ENCODE measurements at places on chromosomes 2 and 18.

DNA sequence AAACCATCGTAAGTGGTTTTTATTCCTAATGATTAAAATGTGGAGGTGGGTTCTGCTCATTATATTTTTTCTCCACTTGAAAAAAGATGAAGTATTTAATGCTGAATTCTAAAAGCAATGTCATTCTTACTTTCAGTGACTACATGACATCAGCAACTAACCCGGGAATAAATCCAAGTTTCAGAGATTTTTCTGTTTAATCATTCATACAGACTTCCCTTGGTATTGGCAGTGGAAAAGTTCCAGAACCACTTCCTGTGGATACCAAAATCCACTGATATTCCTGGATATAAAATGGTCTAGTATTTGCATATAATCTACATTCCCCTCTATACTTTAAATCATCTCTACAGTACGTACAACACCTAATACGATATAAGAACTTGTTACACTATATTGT, 128.6 kb downstream of the ZNF532 start:
- DNase-seq, result no peak

- no peak for DNase-seq
Measured at GRCh38 chr2:163662141-163662780, 73.5 kb downstream of the FIGN start.

DNA sequence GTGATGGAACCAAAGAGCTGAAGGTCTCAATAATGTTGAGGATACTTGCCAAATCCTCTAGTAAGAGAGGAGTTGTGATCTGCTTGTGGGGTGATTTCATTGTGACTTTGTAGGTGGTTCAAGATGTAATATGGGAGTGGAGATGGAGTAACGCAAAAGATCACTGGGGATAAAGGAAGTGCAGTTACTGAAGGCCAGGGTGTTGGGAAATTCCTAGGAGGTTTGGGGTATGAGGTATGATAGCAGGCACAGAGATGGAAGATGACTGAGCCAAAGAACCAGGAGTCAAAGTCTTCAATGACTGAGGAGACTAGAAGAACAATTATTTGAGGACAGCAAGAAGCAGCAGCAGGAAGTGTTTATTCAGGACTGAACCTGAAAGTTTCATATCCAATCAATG, 222.6 kb downstream of the NCKAP5 start:
- no peak for DNase-seq

DNA sequence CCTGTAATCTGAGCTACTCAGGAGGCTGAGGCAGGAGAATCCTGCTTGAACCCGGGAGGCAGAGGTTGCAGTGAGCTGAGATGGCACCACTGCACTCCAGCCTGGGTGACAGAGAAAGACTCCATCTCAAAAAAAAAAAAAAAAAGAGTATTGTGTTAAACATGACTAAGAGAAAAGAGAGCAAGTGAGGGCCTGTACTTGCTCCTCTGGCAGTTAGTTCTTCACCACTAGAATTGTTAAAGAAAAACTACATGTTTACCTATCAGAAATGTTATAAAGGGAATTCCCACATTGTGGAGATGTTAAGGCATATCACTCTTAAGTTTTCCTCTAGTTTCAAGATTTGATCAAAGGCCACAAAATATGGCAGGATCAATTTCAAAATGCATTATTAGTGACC, 75.4 kb upstream of the LRATD1 start:
- DNase-seq, result no peak

GRCh38 chr2:46644690-46645385, 165.5 kb downstream of the TMEM247 start:
- DNase-seq, result no peak

GRCh38 chr2:215171151-215171550, 32.7 kb upstream of the ABCA12 start:
- DNase-seq, result no peak

GRCh38 chr2:239216614-239217273, 184.1 kb downstream of the HDAC4 start:
- DNase-seq, result no peak

GRCh38 chr2:233179848-233180366, 71.6 kb upstream of the ATG16L1 start:
- DNase-seq, result peak; percentile 57

- DNase-seq, result no peak
Measured at GRCh38 chr2:157427003-157427921, 16.6 kb downstream of the CYTIP start.

DNA sequence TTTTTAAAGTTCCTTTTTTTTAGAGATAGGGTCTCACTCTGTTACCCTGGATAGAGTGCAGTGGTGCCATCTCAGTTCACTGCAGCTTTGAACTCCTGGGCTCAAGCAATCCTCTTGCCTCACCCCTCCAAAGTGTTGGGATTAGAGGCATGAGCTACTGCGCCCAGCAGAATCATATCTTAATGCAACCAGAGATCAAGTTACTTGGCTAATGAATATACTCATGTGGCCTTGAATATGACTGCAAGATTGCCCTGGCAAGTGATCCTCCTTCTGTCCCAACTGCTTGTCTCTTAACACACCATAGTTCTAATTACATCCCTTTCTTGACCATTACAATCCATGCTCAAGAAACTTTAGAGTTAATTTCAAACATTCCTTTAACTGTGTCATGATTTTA, 133.5 kb downstream of the SRBD1 start:
- DNase-seq, result no peak

DNA sequence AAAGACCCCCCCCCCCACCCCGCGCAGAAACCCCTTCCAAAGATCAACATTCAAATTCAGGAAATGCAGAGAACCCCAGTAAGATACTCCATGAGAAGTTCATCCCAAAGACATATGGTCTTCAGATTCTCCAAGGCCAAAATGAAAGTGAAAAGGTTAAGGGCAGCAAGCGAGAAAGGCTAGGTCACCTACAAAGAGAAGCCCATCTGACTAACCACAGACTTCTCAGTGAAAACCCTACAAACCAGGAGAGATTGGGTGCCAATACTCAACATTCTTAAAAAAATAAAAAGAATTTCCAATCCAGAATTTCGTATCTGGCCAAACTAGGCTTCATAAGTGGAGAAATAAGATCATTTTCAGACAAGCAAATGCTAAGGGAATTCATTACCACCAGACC, 175.2 kb downstream of the RND3 start:
- no peak for DNase-seq

DNA sequence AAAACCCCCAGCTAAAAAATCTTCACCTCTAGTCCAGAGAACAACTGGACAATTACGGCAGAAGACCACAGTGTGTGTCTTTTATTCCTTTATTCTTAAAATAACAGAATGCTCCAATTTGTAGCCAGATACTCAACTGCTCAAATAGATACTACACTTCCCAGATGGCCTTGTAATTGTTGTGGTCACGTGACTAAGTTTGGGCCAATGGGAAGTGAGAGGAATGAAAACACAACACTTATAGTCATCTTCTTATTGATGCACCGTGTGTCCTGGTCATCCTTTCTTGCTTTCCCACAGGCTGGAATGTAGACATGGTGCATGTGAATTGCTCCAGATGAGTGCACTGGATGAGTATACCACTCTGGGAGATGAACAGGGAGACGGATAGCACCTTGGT, 145.1 kb downstream of the CDC42EP3 start:
- no peak for DNase-seq

- DNase-seq, result no peak
Measured at GRCh38 chr2:9141091-9141667, 65.4 kb upstream of the ASAP2 start.

DNA sequence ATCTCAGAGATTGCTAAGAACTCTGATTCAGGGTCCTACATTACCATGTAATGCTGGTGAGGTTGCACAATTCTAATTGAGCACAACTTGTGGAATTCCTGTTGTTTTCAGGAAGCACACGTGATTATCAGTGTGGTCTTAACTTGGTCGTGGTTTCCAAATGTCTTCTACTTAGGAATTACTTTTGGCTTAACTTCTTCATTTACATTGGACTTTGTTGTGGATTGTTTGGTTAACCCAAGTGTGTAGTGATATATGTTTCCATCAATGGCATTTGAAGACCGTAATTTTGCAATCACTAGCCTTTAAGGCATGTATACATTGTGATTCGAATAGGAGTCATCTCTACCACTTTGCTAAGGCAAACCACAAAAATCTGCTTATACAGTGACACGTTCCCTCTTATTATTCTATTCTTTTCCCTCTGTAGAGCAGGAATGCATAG, 373.3 kb downstream of the IRS1 start:
- no peak for DNase-seq

DNA sequence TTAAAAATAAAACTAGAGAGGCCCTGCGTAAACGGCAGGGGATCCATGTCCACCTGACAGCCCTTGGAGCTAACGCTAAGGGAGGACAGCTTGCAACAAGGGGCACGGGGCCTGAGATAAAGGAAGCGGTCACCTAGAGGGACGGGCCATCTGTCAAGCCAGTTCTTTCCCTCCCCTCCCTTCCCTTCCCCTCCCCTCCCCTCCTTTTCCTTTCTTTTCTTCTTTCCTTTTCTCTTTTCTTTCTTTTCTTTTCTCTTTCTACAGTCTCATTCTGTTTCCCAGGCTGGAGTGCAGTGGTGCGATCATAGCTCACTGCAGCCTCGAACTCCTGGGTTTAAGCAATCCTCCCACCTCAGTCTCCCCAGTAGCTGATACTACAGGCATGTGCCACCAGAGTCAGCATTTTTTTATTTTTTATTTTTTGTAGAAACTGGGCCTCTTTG, 34.5 kb upstream of the CTAGE1 start:
- no peak for DNase-seq

DNA sequence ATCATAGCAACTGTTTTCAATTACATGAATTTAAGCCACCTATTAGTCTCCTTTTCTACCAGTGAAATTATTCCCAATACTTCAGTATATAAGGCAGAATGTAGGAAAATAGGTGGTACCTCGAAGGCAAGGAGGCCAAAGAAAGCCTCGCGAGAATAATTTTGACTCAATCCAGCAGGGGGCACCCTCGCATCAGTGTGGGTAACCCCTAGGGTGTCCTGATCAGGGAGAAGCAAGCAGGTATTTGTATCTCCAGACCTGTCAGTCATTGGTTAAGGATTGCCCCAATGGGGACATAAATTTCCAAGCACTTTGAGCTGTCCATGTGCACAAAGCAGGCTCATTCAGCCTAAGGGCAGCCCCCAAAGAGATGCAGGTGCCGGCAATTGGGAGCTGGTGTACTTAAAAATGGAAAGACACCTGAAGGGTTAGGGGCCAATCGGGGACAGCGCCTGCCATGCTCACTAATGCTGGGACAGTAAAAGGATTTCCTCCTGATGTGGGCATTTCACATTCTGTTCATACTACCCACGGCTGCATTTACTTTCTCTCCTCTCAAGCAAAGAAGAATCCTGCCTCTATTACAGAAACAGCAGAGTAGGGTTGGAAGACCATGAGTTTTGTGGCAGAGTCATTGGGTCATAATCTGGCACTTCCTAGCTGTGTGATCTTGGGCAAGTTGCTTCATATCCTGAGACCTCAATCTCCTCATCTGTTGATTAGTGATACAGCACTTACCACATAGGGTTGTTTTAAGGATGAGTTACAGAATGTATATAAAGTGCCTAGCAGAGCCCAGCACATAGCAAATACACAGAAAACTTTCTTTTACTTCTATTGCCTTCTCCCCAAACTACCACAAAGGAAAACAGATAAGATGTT, 136.1 kb downstream of the ICOS start:
- DNase-seq, result no peak

DNA sequence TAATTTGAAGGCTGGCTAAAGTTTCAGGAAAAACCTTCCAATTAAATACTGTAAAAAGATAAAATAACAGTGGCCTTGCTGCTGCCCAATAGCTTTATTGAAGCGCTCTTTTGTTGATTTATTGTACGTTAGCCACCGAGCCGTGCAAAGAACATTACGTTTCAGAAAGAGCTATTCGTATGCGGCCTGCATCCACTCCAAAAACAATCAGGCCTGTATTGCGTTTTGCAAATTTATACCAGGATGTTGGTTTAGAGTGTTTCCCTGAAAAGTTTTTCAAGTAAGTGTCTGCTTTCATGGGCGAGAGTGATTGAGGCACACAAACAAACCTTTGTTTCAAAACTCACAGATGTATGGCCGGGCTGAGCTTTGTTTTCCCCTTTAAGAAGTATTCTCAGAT, 257.2 kb upstream of the SALL3 start:
- DNase-seq, result no peak

- no peak for DNase-seq
Measured at GRCh38 chr2:236903978-236904377, 181.7 kb upstream of the COPS8 start.

- no peak for DNase-seq
Measured at GRCh38 chr2:65438137-65438899, 5.9 kb upstream of the SPRED2 start.

DNA sequence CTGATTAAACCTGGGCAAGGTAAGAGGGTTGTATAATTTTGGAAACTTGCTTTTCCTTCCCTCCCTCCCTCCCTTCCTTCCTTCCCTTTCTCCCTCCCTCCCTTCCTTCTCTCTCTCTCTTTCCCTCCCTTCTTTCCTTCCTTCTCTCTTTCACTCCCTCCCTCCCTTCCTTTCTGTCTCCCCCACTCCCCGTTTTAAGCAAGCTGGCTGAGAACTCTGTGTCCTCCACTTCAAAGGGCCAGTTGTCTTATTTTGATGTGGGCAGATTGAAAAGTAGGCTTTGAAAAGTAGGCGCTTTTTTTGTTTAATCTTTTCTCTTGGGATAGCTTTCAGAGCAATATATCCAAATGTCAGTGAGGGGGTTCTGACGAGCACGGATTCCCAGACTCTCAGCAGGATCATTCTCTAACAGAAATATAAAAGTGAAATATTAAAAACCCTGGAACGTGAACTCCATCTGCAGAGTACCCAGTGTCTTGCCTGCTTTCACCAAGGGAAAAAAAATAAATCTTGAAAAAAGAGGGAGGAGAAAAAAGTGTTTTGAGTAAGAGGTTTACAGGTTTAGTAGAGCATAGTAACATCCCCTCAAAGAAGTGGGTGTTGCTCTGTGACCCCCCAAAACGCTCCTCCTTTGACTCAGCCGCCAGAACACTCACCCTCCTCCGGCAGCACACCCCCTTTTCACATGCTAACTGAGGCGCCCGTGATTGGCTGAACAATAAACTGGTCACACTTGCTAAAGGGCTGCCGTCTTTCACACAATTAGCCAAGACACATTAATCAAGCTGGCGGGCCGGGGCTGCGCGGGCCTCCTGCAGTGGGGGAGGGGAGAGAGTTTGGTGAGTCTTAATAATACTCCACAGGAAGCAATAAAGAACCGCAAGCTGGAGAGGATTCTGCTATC, 52.2 kb downstream of the CDK15 start:
- no peak for DNase-seq

GRCh38 chr2:226721541-226721940, 78.1 kb downstream of the IRS1 start:
- DNase-seq, result no peak

All from hematopoietic multipotent progenitor cell treated with erythropoietin and hydrocortisone succinate and interleukin-3 and kit ligand, for 17 days (in vitro differentiated cells).